ENCODE measurements at places on chromosomes 4 and X.

DNA sequence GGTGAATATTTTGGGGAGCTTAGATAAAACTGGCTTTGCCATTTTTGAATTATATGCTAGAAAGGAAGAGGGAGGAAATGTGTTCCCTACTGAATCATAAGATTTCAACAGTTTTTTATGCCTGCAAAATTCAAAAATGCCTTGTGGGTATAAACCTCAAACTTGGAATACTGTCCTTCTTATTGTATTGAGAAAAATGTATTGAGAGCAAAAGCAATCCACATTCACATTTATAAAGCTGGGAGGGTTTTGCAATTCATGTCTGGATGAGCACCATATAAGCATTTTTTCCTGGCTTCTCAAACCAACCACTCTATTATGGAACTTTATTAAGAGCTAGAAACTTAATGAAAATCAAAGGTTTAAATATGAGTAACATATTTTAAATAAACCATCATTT, 289.8 kb downstream of the PCDH7 start:
- DNase-seq, result no peak

DNA sequence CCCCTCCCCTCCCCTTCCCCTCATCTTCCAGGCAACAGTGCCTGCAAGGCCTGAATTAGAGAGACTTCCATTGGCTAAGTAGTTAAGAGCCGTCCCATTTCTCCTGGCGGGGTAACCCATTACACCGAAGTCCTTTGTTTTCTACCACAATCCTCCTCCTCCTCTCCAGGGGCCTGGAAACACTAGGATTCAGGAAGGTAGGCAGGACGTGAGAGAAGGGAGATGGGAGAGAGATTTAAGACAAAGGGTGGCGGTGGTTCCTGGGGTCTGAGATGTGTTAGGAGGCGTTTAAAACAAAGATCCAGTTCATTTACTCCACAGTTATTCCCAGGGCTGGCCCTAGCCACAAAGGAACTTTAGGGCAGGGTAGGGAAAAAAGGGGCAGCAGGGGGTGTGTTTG, 28.0 kb downstream of the NYX start:
- no peak for DNase-seq

DNA sequence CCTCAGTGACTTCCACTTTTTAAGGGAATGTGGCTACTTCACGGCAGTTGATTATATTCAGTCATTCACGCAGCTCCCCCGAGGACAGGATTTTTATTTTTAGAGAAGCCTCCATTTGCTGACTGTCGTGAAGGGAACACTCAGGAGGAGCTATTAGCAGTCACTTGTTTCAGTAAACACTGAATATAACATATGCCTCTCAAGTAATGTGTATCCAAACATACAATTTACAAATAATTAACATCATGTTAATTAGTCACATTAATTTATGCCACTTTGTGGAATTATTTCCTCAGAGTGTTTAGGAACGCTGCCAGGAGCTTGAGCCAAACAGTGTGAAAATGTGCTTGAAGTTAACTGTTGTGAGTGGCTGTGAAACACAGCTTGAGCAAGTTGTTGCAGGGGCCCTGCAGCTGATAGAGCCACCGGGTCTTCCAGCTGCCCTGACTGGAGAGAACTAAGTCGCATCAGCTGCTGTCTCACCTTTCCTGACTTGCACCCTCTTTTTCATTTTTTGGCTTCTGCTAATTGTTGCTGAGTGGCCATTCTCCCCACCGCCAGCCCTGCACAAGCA, 245.6 kb downstream of the LDB2 start:
- no peak for DNase-seq

DNA sequence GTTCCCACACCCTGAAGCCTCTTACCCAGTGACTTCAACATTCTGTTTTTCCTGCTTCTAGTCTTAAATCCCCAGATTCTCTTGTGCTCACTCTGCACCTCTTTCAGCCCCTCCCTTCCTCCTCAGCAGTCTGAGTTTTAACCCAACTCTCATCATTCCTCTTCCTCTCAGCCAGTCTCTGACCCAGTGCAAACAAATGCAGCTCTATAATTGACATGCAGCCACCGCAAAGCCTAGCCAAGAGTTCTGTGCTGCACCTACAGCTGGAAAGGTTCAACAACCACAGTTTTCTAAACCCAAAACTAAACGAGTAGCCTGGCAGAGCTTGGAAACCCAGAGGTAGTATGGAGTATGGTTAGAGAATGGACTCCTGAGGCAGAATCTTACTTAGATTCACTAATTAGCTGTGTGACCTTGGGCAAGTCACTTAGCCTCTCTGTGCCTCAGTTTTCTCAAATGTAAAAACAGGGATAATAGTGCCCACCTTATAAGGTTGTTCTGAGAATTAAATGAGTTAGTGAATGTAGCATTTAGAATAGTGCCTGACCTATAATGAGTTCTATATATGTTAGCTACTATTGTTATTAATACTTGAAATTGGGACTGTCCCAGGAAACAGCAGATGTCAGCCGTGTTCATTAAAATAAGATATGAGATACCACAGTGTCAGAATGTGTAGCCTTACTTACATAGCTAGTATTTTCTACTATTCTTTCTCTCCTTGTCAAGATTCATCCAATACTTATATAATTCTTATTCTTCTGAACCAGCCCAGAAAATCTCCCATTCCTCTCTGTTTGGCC, 3.5 kb downstream of the TMEM154 start:
- DNase-seq, result no peak

- DNase-seq, result no peak
Observed at GRCh38 chr4:23999714-24000469, 110.0 kb upstream of the PPARGC1A start.

DNA sequence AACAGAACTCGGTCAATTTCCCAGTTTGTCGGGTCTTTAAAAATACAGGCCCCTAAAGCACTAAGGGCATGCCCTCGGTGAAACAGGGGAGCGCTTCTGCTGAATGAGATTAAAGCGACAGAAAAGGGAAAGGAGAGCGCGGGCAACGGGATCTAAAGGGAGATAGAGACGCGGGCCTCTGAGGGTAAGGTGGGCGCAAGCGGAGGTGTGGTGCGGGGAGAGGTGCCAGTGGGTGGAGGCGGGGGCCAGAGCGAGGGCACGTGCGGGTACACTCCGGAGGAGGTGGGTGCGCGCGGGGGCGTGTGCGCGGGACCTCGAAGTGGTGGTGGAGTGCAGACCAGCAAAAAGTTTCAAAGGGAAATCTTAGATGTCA, 787 bp upstream of the TET2 start:
- peak; percentile 14 for DNase-seq

DNA sequence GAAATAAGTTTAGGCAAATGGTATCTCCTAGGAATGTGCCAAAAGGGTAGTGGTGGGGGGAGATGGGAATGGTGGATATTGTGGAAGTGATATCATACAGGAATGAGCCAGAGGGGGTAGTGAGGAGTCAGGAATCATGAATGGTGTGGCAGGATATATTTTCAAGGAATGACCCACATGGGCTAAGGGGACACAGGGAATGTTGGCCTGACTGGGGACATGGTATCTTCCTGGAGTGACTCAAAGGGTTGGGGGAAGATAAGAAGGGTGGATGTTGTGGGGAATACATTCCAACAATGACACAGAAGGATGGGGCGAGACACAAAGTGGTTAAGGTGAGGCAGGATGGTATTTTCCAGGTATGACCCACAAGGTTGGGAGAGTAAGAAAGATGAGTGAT, 60.6 kb downstream of the MAOA start:
- no peak for DNase-seq

GRCh38 chr4:7323872-7324650, 110.7 kb downstream of the PSAPL1 start:
- DNase-seq, result no peak

DNA sequence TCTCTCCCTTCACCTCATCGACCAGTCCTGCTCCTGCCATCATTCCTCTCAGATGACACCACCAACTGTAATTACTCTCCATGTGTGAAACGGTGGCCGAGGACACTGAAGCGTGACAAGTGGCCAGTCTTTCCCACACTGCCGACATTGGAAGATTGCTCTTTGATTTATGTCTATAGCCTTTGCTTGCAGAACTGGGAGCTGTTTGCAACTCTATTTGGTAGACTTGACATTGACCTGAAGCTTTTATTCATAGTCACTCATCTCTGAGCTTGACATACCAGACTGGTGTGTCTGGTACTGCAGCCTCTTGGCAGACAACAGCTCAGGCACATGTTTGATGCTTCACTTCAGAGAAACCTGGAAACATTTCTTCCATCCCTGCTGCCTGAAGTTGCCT, 121.8 kb upstream of the GALNT7 start:
- no peak for DNase-seq

GRCh38 chrX:116009346-116009745, 161.2 kb upstream of the AGTR2 start:
- no peak for DNase-seq

- DNase-seq, result no peak
Observed at GRCh38 chrX:153517423-153517822, at the start of gene ATP2B3. ATP2B3 (plus strand) TSS chrX:153517642; CDS start chrX:153536248, 18,606 bp downstream.

GRCh38 chr4:158666892-158667291, 4.8 kb downstream of the C4orf46 start:
- DNase-seq, result no peak

- no peak for DNase-seq
Observed at GRCh38 chr4:186068581-186069348, at the start of gene TLR3. TLR3 (plus strand) TSS chr4:186069156; CDS start chr4:186076620, 7,464 bp downstream.

GRCh38 chr4:153987291-153987690, 198.4 kb upstream of the SFRP2 start:
- DNase-seq, result no peak

DNA sequence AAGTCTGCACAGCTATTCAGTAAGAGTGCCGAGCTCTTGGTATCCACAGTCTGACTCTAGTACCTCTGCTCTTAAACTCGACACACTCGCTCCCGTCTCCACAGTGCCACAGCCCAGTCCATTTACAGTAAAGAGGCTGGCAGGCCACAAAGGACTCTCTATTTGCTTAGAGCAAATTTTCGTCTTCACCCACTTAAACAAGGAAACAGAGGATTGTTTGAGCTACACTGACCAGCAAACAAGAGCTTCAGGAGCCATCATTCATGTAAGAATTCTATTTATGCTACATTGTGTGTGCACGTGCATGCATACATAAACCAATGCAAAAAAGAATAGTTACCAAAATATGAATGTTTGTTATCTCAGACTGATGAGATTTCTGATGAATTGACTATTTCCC, 290.2 kb downstream of the USP46 start:
- no peak for DNase-seq

GRCh38 chr4:13597604-13598003, 29.9 kb downstream of the BOD1L1 start:
- DNase-seq, result no peak

DNA sequence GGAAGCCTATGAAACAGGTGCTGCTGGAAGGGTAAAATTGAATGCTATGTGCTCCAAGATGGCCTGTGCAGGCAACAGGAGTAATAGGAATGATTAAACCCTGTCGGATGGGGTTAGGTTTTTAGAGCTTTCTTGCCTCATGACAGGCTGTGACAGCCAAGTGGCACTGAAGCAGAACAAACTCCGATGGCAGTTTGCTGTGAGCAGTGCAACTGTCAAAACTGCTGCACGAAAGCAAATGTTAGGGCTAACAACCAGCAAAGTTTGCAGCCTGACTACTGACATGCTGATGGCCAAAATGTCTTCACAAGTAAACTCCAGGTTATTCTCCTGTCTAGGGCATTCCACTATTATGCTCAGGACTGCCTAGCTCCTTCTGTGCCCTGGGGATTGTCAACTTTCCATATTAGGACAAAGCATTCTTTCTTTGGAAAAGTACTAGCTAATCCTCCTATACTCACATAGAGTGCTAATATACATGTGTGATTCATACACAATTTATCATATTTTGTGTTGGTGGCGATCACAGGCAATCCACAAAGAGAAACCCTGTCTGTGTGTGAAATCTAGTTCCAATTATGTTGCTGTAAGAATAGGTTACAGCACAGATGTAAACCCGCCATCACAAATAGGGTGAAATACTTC, 486.6 kb upstream of the TENM3 start:
- DNase-seq, result no peak

DNA sequence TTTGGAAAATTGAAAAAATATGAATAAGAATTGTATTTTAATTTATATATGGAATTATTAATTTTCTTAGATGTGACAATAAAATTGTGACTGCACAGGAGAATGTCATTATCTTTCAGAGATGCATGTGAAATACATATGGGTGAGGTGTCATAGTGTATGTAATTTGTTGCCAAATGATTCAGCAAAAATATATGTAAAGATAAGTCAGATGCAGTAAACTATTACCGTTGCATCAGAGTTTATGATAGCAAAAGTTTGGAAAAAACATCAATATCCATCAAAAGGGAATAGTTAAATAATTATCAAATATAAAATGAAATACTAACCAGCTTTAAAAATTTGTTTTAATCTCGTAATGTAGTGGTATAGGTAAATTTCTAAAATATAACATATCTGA, 10.4 kb upstream of the SLC7A11 start:
- no peak for DNase-seq
